ENCODE measurements at places on chromosomes 5 and 9. TPM values are rescaled to one million over a fixed set of nuclear protein-coding genes. Genes with fewer than 3 reads are reported as not detected.

DNA sequence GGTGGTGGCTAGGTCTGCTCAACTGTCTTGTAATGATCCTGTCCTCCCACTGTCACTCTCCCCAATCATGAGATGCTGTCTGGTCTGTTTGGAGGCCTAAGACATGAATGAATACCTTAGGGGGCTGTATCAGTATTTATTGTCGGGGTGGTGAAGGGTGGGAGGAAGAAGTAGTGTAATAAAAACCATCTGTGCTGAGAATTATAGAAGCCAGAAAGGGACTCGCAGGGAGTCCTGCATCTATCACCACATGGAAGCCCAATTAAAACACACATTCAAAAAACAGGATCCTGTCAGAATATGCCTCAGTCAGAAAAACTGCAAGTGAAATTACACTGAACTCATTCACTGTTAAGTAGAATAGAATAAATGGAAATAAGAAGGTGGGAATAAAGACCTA, 1134.3 kb upstream of the C9orf72 start:
- DNase-seq, result no peak

Gene MYOT
- total RNA-seq, result not detected

Gene ARID3C
- 0.74 TPM for total RNA-seq

DNA sequence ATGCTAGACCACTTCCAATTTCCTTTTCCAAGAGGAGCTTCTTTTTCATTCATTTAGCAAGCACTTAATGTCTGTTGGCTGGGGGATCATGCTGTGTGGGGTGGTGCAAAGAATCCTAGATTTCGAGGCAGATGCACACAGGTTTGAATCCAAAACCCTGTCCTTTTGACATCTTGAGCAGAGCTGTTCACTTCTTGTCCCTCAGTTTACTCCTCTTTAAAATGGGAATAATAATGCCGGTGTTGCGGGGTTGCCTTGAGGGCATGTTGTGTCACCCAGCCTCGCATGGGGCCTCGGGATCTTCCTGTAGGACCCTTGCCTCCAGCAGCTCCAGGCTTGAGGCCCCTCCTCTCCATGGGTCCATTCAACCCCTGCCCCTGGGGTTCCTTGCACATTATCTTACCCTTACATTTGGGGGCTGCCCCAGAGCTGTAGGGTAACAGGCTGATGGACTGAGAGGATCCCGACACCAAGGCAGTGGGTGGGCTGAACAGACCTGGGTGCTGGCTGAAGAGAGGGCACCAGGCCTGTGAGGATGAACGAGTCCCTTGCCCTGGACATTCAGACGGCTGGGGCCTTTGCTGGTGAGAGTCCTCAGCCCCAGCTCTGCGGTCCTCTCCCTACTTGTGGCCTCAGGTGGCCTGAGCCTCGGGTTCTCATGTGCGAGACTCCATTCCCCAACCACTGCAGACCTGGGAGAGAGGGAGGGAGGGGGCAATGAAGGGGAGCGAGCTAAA, 145.8 kb downstream of the BARX1 start:
- no peak for DNase-seq

Gene UNC13B
- 10.1 TPM for total RNA-seq

DNA sequence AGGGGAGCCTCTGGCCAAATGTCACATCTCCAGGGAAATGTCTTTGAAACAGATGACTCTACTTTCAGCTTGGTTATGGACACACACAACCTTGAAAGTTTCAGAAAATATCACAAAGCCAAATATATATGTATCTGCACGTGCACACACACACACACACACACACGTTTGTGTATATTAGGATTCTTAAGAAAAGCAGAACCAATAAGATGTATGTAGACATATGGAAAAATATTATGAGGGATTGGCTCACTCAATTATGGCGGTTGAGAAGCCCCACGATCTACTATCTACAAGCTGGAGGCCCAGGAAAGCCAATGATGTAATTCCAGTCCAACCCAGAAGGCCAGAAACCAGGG, 194.9 kb downstream of the PALM2AKAP2 start:
- no peak for DNase-seq
